ENCODE measurements at places on chromosomes 1 and 21.

GRCh38 chr1:235113183-235113917 is 15.3 kb downstream of the TOMM20 start:
- peak; percentile 49 for DNase-seq

GRCh38 chr1:63892632-63893395 is 119.0 kb downstream of the ROR1 start:
- no peak for DNase-seq

DNA sequence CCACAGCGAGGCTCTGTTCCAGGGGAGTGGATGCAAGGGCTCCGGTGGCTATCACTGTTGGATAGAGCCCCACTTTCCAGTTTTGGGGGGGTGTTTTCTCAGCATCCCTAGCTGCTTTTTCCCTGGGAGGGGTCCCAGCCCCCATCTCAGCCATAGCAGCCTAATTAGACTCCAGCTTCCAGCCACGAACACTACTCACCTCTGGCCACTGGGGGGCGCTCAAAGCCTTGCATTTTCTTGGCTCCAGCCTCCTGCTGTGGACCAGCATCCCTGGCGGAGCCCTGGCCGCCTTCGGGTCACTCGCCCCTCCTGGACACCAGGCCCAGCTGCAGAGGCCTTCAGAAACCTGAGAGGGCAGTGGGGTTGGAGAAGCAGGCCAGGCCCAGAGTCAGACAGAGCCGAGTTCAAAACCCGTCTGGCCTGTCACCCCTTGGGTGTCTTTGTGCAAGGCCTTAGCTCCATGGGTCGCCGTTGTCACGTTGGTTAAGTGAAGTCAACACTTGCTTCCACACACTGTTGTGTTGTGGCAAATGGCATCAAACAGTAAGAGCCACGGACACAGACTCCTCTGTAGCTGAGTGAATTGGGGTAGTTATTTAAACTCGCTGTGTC is 93.5 kb upstream of the ACTL8 start:
- DNase-seq = peak; percentile 25

GRCh38 chr1:184888505-184888904 is 85.8 kb downstream of the NIBAN1 start:
- DNase-seq = no peak

DNA sequence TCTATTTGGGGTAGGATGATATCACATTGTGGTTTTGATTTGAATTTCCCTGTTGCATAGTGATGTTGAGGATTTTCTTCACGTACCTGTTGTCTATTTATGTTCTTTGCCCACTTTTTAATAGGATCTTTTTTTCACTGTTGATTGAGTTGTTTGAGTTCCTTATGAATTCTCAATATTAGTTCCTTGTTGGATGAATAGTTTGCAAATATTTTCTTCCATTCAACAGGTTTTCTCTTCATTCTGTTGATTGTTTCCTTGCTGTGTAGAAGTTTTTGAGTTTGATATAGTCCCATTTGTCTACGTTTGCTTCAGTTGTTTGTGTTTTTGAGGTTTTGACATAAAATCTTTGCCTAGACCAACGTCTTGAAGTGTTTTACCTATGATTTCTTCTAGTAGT is 369.5 kb upstream of the CAMK1G start:
- no peak for DNase-seq

DNA sequence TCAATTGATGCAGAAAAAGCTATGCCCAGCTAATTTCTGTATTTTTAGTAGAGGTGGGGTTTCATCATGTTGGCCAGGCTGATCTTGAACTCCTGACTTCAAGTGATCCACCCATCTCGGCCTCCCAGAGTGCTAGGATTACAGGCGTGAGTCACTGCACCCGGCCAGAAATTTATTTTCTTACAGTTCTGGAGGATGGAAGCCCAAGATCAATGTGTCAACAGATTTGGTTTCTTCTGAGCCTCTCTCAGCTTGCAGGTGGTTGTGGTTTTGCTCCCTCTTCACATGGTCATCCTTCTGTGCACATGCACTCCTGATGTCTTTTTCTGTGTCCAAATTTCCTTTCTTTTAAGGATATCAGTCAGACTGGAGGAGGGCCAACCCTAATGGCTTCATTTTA is 35.6 kb downstream of the SHCBP1L start:
- no peak for DNase-seq

DNA sequence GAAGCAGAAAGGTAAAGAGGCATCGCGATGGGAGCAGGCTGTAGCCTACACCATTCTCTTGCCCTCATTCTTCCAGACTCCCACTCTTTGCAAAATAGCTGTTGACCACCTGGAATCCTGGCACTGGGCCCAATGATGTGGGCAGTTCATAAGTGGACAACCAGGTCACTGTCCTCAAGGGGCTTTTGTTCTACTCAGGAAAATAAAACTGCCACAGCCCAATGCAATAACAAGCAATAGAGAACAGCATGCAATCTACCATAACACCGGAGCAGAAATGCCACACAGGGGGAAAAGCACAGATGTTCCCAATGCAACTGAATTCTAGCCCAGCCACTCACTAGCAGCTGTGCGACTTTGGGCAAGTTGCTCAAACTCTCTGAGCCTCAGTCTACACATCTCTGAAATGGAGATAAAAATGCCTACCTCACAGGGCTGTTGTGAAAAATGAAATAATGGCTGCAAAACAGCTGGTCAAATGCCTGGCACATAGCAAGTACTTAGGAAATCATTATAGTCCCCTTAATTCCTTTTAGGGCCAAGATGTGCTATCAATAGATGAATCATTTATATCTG is 56.7 kb downstream of the NENF start:
- DNase-seq = no peak

DNA sequence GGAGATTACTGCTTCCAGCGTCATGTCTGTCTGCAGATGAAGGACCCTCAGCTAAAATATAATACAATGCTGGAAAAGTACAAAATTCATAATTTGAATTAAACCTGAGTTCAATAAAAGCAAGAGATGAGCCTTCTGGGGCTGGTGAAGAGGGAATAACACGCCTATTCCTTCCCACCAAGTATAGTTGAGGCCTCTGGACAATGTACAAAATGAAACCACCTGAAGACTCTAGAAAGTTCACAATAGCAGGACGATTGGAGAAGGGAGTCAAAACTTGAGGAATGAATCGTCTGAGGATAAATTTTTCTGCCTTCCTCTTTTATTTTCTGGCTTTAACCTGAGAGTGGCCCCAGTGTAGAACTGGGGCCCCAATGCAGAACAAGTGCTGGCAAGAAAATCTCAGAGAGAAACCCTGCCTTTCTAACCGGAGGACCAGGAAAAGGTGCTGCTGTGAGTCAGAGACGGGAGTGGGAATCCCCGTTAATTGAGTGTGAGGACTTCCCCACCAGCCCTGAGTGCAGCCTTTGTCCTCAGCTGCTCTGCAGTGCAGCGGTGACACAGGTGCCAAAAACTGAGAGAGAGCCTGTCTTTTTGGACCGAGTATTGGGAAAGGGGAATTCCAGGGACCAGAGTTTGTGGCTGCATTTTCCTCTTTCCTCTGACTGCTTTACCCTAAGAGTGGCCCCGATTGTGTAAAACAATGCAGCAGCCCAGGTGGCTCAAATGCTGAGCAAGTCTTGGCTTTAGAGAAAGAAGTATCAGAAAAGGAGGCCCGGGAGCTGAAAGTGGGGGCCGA is 264.9 kb downstream of the DYRK1A start:
- DNase-seq = no peak

DNA sequence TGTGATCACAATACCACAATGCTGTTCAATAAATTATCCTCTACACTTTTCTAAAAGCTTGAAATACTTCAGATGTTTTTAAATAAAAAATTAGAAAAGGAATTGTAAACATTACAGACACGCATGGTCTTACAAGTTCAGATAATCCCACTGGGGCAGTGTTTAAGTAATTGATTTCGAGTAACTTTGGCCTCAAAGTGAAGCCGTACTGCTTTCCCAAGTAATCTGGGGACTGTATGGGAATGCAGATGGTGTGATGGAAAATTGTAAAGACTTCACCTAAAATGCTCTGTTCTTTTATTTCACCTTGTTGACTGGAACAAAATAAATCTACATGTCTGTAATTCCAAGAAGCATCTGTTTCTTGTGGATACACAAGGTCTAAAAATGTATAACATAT is 401.7 kb upstream of the LYPLAL1 start:
- DNase-seq = no peak

DNA sequence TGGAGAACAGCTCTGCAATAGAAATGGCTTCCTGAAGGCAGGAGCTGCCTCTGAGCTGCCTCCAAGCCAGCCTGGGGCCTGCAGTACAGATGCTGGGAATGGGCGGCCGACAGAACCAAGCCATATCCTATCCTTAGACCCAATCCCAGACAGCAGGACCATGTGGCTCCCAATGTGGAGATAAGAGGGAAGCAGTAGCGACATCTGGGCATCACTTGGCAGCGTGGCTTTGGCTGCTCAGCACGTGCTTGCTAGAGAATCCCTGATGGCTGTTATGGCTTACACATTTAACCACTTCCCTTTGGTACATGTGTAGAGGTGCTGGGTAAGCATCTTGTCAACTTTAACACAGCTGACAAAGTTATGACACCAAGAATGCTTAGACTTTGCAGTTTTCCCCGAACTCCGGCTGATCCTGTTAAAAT is 87.7 kb downstream of the MAN1C1 start:
- DNase-seq = no peak

- no peak for DNase-seq
These were observed 1159.8 kb upstream of the ADGRL2 start for GRCh38 chr1:80640978-80641377.

GRCh38 chr1:165885305-165885694 is 57.9 kb downstream of the UCK2 start:
- no peak for DNase-seq

- no peak for DNase-seq
These were observed 177.7 kb downstream of the NCAM2 start for GRCh38 chr21:21175798-21176334.

DNA sequence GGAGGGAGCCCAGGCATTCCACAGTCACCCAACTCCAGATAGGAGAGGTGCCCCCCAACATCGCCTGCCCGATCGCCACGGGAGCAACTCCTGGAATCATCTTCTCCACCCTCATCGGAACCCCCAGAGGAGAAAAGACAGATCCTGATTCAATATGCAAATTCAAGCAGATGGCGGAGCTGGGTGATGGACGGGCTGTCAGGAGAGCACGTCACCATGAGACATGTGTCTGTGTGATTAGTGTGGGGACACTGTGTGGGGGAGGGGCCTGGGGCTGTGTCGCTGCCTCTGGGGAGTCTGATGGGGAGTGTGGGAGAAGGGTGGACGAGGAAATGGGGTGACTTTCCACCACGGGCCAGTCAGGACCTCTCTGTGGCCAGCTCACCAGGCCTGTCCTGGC is 90.2 kb upstream of the CSF3R start:
- no peak for DNase-seq

GRCh38 chr21:36692835-36693488 is 6.0 kb upstream of the SIM2 start:
- no peak for DNase-seq

DNA sequence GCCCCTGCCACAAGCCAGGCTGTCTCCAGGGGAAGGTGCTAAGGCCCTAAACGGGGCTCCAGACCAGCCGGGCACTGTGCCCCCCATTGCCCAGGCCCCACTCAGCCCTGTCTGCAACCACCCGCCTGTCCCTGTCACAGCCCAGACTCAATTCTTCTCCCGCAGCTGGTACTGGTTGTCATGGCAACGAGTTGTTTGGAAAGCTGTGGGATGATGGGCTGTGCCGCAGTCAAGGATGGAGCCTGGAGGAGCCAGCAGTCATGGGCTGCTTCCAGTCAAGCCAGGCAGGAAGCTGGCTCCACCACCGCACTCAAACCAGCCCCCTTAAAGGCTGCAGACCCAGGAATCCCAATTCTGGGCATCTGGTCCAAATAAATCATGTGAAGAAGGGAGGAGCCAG is 4.2 kb downstream of the SPOCD1 start:
- no peak for DNase-seq

- no peak for DNase-seq
These were observed 349.4 kb upstream of the RUNX1 start for GRCh38 chr21:35398346-35398982.

GRCh38 chr1:201659572-201659971 is 120.6 kb downstream of the NAV1 start:
- DNase-seq = no peak

DNA sequence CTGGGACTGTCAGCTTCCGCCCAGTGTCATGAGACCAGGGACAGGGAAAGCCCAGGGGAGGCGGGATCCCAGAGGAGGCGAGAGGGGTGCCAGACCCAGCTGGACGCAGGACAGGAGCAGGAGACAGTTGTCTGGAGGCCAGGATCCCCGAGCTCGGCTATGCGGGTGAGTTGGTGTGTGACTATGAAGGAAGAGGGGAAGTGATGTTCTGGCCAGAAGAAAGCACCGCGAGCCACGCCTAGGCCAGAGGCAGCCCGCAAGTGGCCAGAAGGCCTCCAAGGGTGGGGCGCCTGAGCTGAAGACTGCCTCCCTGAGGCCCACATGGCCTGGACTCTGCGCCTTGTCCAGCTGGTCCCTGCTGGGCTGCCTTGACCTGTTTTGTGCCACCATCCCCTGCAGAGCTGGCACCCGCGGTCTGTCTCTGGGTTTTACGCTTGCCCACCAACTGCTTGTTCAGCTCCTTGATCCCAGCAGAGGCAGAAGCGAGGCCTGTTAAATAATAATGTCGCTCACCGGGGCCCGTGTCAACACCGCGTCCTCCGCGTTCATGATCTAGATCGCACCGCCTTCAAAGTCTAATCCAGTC is 85.2 kb upstream of the ACTL8 start:
- no peak for DNase-seq

GRCh38 chr1:147539122-147539575 is 2.2 kb upstream of the BCL9 start:
- no peak for DNase-seq

GRCh38 chr1:190003376-190003775 is 474.3 kb downstream of the BRINP3 start:
- DNase-seq = no peak

DNA sequence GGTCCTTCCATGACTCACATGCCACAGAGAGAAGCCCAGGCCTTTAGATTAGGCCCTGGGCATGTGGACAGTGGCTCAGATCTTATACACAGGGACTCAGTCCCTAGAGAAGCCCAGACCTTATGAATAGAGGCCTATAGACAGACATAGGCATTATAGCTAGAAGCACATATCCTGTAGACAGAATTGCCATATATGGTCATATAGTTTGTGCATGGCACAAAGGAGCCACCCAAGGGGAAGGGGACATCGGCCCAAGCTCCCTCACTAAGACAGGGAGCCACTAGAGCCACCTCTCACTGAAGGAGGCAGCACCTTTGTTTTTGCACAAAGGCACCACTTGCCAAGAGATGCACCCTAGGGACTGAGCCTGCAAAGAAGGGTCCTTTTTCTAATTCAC is 2.3 kb upstream of the EFNA3 start:
- no peak for DNase-seq

- no peak for DNase-seq
These were observed 25.4 kb upstream of the GPR153 start for GRCh38 chr1:6286266-6286665.

DNA sequence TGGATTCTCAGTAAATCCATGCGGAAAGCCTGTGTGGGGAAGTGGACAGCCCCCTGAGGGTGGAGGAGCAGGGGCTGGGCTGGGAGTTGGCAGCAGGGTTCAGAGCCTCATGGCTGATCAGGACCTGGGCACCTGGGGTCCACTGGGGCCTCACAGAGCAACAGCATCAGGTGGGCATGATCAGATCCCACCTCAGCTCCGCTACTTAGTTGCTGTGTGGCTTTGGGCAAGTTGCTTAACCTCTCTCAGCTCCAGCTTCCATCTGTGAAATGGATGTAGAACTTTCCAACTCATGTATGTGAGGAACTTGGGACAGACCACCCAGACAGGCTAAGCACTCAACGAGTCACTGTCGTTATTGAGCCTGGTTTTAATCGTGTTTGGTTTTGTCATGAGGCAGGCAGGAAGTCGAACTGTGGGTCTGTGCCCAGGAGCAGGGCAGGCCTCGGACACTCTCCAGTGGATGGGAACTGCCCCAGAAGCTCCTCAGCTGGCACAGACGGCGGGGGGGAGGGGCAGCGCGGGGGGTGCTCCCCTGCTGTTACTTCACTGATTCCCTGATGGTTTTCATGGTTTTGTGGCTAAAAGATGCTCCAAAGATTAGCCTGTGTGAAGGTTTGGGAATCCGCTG is 155.8 kb upstream of the TMEM51 start:
- DNase-seq = no peak
